HFF-Myc (cell line): ENCODE measurements at places on chromosomes 4 and X.
A peak's percentile ranks its signal among the peaks of the same experiment; 100 is the strongest.

- no peak for DNase-seq
Observed at GRCh38 chr4:172709376-172709775, 459.2 kb upstream of the GALNT7 start.

DNA sequence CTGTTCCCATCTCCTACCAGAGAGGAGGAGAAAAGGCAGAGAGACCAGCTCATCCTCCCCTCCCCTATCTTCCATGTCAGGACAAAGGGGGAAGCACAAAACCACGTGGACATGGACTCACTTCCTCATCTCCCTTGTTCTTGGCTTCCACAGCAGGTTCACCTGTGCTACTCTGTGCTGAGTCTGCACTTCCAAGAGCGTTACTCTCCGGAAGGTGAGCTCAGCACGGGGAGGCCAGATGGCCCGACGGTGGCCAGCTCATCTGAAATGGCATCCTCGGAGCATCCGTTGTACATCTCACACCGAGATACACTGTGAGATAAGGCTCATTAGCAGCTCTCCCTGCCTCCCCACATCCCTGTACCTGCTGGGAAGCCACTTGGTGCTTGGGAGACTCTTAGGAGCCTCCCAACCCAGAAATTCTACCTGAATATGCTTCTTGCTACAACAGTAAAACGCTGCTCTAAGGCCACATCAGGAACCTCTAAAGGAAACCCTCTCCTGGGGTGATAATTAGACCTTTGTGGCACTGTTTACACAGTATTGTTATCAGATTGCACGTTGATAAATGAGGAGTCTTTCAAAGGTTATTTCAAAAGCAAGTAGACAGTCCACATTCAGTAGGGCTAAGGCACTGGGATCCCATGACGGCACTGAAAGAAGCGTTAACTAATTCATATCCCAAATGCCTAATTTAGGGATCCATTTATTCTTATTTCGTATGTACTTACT is 19.4 kb downstream of the LGI2 start:
- no peak for DNase-seq

GRCh38 chr4:48079972-48080391 is 54.1 kb downstream of the TXK start:
- peak; percentile 46 for DNase-seq

GRCh38 chr4:30844861-30845582 is 124.9 kb downstream of the PCDH7 start:
- no peak for DNase-seq

DNA sequence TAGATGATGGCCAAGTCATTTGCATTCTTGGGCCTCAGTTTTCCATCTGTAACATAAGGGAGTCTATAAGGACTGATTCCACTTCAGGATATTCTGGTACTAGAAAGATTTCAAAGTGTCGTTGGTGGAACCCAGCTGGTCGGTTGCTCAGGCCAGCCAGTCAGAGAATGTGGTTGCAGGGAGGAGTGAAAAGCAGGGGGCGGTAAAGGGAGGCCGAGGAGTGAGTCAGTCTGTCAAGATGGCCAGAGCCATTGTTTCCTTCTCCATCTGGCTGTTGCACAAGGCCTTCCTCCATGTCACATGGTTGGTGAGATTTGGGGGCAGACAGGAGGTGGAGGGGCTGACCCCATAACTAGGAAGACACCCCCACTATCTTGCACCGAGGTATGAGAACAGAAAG is 38.2 kb downstream of the STARD8 start:
- no peak for DNase-seq

DNA sequence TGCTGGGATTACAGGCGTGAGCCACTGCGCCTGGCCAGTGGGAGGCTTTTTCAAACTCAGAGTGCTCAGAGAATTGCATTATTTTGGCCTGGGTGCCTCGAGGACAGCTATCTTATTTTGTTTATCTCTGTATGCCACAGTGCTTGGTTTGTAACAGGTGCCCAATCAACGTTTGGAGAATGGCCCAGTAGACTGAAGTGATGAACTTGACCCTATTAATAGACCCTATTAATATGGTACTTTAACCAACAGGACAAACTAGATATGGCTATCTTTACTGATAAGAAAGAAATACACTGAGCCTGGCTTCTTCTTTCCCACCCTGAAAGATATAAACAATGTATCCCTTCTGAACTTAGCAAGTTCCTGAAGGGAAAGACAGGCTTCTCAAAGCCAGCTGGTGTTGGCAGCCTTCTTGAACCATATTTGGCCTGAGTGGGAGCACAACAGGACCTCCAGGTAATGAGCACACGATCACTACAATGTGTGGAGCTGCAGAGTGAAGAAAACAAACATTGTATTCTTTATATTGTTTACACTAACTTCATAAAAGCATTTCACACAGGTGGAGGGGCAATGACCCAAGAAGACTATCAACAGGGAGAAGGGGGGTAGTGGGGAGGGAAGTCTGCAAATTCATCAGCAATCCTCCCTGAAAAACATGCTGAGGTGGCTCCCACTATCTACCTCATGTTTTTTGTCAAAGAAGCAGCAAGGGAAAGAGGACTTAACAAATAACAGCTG is 41.7 kb downstream of the PRPS1 start:
- no peak for DNase-seq

DNA sequence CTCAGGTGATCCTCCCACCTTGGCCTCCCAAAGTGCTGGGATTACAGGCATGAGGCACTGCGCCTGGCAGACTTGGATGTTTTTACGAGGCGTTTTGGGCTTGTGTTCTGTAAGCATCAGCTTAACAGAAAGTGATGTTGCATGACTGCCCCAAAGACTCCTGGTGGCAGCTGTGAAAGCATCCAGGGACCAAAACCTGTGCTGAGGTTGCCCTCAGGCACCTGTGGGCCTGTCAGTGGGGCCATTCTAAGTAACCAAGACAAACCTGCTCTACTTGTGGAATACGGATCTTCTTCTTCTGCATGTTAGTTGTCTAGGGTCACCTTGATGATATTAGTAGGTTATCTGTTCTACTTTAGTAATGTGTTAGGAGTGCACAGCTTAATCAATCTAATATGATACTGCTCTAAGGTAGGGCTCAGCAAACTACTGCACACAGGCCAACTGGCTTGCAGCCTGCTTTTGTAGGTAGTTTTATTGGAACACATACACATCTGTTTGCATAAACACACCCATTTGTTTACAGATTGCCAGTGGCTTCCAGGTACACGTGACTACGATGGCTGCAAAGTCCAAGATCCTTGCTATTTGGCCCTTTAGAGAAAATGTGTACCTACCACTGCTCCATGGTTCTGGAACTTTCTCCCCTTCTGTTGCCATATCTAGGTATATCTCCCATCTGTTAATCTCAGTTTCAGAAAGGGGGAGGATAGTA is 136.7 kb downstream of the GPR143 start:
- no peak for DNase-seq

DNA sequence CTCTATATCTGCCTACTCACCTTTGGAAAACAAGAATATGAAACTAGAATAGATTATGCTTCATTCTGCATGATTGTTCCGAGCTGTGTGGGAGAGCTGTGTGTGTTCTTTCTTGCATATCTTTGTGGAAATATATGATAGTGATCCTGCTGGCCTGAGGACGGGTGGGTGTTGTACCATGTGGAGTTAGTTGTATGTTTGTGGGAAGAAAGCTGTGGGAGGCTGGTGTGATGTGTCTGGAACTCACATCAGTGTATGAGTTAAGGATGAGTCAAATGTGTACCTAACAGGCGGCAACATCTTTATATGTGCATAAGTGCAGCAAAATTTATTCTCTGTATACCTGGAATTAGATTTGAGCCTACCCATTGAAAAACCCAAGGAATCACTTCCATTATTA is 208.1 kb upstream of the ADGRL3 start:
- no peak for DNase-seq

DNA sequence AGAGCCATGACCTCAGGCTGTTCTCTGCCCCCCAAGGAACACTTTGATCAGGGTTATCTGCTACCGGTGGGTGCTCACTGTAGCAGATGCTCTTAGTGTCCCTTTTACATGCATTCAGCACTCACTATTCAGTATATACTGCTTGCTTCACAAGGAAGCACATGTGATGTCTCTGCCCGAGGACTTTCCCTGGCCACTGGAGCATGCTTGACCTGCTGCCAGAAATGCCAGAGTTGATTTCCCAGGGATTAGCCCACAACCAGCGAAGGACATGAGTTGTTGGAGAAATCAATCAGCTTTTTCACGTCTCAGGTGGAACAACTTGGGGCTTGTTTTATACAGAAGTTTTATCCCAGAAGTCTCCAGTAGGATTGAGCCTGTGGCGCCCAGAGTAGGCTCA is 51.2 kb upstream of the RPS6KA3 start:
- no peak for DNase-seq

- no peak for DNase-seq
Observed at GRCh38 chrX:118521435-118521834, 25.8 kb downstream of the DOCK11 start.

- DNase-seq, result no peak
Observed at GRCh38 chr4:5029447-5029846, 10.2 kb upstream of the CYTL1 start.

DNA sequence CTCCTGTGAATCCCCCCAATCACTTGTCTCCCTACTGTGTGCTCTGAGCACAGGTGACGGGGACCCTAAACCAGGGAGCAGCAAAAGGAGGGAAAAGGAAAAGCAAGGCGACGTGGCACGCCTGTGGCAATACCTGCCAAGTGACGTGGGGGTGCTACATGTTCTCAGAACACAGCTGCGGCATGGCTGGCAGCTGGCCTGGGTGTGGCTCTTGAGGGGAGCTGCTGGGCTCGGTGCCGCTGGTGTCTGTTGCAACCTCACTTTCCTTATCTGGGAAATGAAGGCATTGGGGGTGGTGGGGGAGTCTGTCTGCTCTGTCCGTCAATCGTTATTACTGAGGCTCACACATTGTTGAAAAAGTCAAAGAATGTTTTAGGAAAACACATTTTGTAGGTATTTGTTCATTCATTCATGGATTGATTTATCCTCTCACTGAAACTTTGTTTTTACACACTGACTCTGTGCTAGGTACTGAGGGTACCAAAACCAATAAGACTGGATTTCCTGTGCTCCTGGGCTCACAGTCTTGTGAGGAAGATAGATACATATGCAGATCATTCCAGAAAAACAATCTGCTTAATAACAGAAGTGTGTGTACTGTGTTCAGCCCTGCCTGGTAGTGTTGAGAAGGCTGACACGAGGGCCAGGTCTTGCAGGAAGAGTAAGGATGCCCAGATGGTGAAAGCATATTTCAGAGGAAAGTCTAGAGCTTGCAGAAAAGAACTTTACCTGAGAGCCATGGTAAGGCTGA is 217.6 kb downstream of the PTTG2 start:
- DNase-seq, result no peak

DNA sequence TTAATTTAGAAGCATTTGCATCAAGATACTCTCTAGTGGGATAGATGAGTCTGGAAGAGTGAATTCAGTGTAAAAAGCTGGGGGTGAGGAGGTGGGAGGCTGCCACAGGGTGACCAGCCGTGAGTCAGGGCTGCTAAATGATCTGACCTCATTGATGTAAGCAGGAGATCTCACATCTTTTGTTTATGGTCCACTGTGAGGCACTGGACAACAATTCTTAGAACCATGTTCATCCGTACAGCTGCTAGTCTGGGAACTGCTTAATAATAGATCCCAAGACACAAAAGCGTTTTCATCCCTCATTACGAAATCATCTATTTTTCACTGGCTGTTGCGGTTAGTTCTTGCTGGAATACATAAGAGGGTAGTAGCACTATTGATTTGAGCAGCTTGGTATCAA is 14.1 kb downstream of the KLF3 start:
- no peak for DNase-seq

DNA sequence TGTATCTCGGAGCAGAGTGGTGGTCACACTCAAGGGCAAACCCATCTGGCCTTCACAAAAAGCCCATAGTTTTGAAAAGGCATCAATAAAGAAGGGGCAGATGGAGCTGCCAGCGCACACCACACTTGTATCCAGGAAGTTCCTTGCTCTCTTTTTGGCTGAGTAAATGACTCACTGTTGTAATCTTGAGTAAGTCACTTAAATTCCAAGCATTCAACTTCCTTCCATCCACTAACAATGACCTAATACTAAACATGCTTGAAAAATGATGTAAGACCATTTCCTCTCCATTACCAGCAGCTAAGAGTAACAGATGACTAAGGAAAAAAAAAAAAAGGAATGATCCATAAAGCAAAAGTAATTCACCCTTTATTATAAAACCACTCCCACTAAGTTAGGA is 32.4 kb upstream of the MYOZ2 start:
- DNase-seq, result peak; percentile 96

DNA sequence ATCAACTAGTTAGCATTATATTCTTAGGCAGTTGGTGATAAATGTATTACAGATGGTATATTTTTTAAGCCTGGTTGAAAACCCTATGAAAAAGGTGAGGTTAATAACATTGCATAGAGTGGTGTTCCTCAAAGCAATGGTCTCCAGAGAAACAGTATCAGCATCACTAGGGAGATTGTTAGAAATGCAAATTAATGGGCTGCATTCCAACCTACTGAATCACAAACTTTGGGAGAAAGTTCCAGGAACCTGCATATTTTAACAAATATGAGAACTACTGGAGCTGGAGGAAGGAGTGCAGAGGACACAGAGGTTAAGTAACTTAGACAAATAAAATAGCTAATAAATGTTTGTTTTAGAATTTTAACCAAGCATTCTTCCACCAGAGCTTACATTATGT is 166.9 kb upstream of the PCDH10 start:
- no peak for DNase-seq

- no peak for DNase-seq
Observed at GRCh38 chrX:38279188-38279587, 48.1 kb downstream of the RPGR start.

DNA sequence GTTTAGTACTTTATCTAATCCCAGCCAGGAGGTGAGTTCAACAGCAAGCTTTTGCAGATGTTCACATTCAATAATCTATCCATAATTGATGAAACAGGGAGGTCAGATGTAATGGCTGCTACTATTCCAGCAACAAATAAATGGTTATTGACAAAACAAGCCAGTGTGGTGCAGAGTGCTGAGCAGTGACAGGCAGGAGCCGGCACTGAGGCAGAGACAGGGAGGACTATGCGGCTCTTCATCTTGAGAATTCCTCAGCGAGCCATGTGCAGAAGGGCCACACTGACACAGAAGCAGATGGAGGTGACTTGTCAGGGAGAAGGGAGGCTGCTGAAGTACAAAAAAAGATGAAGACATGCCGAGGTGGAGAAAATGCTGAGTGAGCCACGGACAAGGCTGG is 98.3 kb downstream of the TTC29 start:
- DNase-seq, result no peak

DNA sequence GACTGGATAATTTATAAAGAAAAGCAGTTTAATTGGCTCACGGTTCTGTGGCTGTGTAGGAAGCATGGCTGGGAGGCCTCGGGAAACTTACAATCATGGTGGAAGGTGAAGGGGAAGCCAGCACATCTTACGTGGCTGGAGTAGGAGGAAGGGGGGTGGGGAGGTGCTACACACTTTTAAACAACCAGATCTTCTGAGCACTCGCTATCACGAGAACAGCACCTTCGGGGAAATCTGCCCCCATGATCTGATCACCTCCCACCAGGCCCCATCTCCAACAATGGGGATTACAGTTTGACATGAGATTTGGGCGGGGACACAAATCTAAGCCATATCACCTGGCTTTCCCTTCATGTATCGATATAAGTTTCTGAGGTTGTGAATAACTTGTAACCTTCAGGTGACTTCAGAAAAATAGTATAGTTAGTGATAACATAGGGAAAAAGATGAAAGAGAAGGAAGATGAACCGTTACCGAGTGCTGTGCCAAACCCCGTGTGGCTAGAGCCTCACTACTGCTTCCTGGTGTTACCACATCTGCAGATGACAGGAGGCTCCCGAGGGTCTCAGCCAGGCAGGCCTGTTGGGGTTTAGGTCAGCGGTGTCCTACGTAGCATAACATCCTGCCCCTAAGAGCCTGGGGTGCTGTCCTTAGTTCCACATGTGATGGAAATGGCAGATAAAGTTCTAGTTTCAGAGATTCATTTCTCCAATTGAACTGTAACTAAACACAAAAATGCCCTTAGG is 103.5 kb downstream of the TNIP2 start:
- no peak for DNase-seq

GRCh38 chrX:44068043-44068442 is 94.9 kb upstream of the NDP start:
- no peak for DNase-seq
